CD4-positive, CD25-positive, alpha-beta regulatory T cell (primary cell): ENCODE measurements at places on chromosomes 3 and 15. TPM values are rescaled to one million over a fixed set of nuclear protein-coding genes. Genes with fewer than 3 reads are reported as not detected.

The SLC35G2 gene
- 0.44 TPM for total RNA-seq

DNA sequence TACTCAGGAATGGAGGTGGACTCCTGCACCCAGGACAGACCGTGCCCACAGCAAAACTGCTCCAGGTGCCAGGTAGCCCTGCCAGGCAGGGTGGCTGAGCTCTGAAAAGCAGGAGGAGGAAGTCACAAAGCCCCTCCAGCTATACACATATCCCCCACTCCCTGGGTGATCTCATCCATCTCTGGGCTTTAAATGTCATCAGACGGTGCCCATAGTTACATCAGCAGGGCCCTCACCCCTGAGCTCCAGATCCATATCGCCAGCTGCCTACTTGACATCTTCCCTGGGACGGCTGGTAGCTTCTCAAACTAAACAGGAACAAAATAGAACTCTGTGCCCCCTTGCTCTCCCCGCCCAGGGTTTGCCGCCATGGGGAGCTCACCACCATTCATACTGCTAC, 87.7 kb downstream of the MEGF11 start:
- H3K27me3 ChIP-seq: no peaks in the 10 kb centered on the region
- no peak for DNase-seq
- H3K4me1 ChIP-seq: no peaks in the 10 kb centered on the region

GRCh38 chr3:168514252-168514651, 418.5 kb upstream of the GOLIM4 start:
- no peak for DNase-seq
- H3K4me1 ChIP-seq: no peaks in the 10 kb centered on the region
- no peaks in the 10 kb centered on the region for H3K27me3 ChIP-seq
- no peak overlapping the region for H3K27ac ChIP-seq

- peak overlapping the region; percentile 90 for H3K4me3 ChIP-seq
- H3K27ac ChIP-seq: peak overlapping the region; percentile 96
- DNase-seq: no peak
- no peaks in the 10 kb centered on the region for H3K27me3 ChIP-seq
These were observed 59.7 kb downstream of the IQSEC1 start for GRCh38 chr3:13013566-13013965.

GRCh38 chr3:95629802-95630201, 1184.6 kb upstream of the EPHA6 start:
- H3K27me3 ChIP-seq: no peaks in the 10 kb centered on the region
- no peaks in the 10 kb centered on the region for H3K4me1 ChIP-seq
- H3K36me3 ChIP-seq: no peaks in the 10 kb centered on the region
- H3K27ac ChIP-seq: no peak overlapping the region

DNA sequence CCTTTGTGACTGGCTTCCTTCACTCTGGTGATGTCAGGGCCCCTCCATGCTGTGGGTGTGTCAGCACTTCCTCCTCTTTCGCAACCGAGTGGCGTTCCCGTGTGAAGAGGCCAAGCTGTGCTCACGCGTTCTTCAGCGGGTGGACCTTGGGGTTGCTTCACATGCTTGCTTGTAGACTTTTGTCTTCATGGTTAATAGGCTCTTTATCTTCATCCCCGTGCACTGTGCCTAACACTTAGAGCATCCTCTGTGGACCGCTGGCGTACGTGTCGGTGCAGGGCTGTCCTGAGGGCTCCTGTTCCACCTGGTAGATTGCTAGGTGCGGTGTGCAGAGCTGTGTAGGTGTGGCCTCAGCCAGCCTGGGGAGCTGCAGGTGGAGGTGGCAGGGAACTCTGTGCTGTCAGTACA, 182.3 kb downstream of the OR4M2 start:
- DNase-seq: peak; percentile 84
- no peaks in the 10 kb centered on the region for H3K27me3 ChIP-seq
- H3K4me3 ChIP-seq: peak overlapping the region; percentile 78
- H3K36me3 ChIP-seq: no peaks in the 10 kb centered on the region

The SAXO2 gene
- total RNA-seq: not detected

The C3orf38 gene
- total RNA-seq: 46.9 TPM

DNA sequence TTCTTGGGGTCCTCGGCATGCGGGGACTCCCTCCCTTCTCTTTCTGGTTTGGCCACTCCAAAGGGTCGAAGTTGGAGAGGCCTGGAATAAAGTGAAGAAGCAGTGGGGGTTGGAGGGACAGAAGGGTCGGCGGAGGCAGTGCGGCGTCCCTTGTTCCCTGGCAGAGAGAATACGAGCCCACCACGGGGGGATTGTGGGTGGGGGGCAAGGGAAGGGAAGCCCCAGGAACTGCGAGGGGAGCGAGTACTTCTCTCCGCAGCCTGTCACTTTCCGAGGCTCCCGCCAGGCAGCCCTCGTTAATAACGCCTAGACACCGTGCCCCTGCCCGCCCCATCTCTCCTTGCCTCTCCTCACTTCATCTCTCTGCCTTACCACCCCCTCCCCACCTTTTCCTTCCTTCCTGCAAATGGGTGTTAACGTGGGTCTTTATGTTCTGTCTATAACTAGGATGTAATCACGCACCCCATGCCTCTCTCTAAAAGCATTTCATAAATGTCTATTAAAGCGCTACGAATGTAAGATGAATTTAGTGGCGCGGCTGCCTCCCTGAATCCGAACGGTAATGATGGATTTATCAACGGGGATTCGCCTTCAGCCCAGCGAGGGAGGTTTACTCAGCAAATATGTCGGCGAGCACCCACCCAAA, 13.7 kb downstream of the NR2F2 start:
- H3K36me3 ChIP-seq: no peaks in the 10 kb centered on the region
- no peak for DNase-seq
- no peak overlapping the region for H3K27ac ChIP-seq
- peaks cover 49% of the 10 kb centered on the region for H3K27me3 ChIP-seq

GRCh38 chr15:70701891-70702568, 61.3 kb downstream of the UACA start:
- no peaks in the 10 kb centered on the region for H3K4me1 ChIP-seq
- H3K27me3 ChIP-seq: peaks cover 12% of the 10 kb centered on the region
- no peak for DNase-seq
- no peak overlapping the region for H3K27ac ChIP-seq
